ENCODE measurements at places on chromosomes 7 and 10. TPM values are rescaled to one million over a fixed set of nuclear protein-coding genes. Genes with fewer than 3 reads are reported as not detected.

- DNase-seq = no peak
Measured at GRCh38 chr10:28331066-28331465, 28.2 kb upstream of the MPP7 start.

DNA sequence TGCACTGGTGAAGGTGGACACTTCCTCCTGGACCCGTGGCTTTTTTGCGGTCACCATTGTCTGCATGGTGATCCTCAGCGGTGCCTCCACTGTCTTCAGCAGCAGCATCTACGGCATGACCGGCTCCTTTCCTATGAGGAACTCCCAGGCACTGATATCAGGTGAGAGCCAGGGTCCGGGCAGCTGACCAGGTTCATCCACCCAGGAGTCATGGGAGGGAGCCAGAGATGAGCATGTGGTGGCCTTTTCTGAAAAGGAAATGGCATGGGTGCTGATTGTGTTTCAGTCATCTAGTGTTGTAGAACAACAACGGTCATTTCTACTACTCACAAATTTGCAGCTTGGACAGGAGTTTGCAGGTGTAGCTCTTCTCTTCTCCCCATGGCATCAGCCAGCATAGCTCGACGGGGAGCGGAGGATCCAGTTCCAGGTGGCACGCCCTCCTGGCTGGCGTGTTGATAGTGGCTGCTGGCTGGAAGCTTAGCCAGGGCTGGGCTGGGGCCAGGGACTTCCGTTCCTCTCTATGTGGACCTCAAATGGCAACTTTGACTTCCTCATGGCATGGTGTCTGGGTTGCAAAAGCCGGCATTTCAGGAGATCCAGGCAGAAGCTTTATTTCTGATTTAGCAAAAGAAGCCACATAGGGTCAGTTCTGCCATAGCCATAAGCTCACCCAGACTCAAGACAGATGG, 32.7 kb downstream of the SLC29A3 start:
- DNase-seq = no peak

INSYN2A gene
- 1.6 TPM for polyA plus RNA-seq

GLI3 gene
- 33.1 TPM for polyA plus RNA-seq

FBXW4 gene
- polyA plus RNA-seq = 52.2 TPM

- DNase-seq = no peak
Measured at GRCh38 chr10:48951707-48952106, 12.1 kb upstream of the LRRC18 start.

GRCh38 chr7:98352621-98353020, 48.3 kb downstream of the BAIAP2L1 start:
- DNase-seq = no peak

DNA sequence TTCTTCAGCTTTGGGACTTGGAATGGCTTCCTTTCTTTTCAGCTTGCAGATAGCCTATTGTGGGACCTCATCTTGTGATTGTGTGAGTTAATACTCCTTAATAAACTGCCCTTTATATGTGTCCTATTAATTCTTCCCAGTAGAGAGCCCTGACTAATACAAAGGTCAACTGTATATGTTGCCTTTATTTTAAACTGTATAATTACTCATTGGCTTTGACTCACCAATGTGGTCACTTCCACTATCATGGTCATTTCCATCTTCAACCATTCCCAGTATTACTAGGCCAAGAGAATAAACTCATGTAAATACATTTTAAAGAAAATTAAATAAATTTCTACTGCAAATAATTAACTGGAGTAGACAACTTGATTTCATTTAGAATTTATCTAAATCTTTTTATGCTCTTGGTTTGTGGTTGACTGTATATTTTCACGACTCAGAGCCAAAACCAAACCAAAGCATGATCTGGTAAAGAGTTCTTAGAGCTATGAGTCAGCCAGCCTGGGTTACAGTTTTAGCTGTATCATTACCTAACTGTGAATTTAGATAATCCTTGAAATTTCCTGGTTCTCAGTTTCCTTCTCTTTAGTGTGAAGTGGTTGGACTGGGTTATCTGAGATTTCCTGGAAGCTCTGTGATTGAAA, 188.4 kb downstream of the PPP1R3A start:
- no peak for DNase-seq

DNA sequence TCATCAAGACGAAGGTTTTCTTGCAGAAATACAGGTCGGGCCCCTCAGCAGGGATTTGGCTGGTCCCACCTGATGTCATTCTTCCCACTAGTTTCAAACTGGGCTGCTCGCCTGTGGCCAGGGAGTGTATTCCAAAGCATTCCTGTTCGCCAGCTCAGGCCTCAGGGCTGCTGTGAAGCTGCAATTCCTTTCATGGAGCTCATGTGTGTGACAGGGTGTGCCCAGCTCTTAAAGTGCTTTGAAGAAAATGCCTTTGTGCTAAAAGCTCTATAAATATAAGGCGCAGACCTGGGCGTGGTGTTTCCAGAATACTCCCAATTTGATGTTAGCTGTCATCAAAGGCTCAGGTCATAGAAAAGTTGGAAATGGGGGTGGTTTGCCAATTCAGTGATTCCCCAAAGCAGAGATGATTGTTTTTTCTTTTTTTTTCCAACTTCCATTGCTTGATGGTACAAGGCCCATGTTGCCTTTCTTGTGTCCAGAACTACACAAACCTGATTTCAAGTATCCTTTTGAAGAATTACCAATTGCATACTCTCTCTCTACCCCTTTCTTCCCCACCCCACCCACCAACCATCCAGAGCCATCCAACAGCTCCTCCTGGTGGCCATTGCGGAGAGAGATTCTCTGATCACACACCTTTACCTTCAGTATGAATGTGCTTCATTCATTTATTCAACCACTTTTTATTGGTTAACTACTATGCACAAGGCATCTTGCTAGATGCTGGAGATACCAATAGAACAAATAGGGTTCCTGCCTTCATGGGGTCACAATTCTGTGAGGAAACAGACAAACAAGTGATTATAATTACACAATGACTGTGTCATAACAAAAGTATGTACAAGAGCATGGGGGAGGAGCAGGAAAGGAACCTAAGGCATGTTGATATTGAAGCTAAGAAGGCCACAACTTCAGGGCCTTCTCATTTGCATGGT, 297.3 kb upstream of the LYZL1 start:
- no peak for DNase-seq

GRCh38 chr7:272631-273030, 17.3 kb upstream of the FOXL3 start:
- no peak for DNase-seq

DNA sequence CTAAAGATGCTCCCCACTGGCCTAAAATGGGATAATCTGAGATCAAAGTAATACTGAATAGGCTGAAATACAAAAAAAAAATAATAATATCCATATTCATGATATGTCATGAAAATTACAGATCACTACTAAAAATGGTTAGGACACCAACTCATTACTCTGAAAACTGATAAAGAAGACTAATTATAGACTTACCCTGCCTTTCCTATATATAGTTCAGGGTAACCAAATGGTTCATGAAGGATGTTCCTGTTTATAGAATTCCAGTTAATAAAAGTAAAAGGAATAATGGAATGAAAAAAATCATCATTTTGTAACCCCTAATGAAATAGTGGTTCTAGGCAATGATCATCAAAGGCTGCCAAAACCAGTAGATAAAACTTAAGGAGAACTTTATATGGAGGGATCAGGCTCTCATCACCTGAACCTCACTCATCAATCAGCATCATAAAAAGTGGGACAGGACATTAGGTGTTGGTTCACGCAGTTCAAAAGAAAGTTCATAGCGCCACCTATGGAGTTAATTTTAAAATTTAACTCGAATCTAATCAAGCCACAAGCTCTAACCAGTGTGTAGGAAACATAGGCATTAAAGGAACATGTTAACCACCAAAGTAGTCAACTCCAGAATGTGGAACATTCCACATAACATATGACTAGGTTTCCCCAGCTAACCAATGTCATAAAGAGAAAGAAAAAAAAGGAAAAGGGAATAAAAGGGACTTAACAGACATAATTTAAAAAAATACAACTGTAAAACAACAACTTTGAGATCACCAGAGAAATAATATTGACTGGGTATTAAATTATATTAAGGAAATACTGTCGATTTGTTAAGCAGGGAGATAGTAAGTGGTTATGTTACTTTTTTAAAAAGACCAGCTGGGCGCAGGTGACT, 35.7 kb downstream of the P4HA1 start:
- no peak for DNase-seq

- DNase-seq = no peak
Measured at GRCh38 chr7:155709453-155709852, 65.0 kb downstream of the RBM33 start.

MSS51 gene
- polyA plus RNA-seq = 7.0 TPM

CELF2 gene
- 70.0 TPM for polyA plus RNA-seq

DNA sequence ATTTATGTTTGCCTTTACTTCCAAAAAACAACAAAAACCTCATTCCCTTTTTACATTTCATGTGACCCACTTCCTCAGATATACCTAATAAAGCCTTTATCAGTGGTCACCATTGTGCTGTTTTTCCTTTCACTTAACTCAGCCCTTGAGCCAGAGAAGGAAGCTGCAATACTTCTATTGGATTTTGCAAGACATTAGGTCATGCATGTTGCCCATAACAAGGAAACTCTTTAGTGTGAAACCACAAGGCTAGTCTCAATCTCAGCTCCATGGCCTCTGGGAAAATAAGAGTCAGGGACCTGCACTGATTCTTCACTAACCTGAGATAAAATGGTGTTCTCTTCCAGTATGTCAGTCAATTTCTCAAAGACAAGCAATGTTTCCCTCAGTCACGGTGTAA, 27.8 kb downstream of the STEAP4 start:
- no peak for DNase-seq

DNA sequence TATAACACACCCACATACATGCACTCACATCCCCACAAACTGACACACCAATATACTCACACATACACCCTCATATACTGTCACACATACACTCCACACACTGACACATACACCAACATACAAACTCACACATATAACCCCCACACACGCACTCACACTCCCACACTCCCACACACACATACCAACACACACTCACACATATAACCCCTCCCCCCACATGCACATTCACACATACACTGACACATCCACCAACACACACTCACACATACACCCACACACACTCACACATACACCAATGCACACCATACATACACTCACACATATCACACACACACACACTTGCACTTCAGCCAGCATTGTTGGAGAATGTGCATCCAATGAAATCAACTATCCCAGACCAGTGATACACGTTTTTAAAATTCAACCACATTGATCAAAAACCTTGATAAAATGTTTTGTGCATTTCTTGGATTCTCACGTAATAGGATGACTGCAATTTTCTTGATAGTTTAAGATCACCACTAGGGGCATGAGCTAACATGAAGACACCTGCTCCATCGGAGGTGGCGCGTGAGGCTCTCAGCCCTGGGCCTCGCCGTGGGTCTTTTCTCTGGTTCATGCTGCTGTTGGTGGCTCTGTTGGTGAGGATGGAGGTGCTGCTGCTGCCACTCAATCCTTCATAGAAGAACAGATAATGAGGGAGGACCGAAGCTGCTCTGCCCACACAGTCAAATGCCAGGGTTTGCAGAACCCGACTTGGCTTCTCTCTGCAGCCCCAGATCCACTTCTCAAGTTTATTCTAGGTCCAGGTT, 32.1 kb upstream of the CHST15 start:
- DNase-seq = no peak
